ENCODE measurements at places on chromosomes 7 and 10.

DNA sequence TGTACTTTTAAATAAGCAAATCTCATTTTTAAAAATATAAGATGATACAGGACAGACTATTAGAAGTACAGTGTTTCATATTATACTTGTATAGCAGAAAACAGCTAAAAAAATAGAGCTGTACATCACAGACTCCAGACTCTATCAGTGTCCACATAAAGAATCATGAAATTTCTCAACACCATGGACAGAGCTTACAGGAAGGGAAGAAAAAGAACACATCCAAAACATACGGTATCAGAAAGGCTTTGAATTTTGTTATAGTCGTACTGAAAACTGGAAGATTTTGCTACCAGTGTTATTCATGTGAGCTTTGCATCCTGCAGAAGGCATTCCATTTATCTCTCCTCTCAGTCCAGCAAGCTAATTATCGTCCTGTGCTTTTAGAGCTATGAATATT lies 183.2 kb upstream of the PTPRZ1 start:
- DNase-seq = no peak

GRCh38 chr10:52313933-52314821 lies at the start of gene DKK1:
Gene DKK1, plus strand, starts transcription at chr10:52314281. Its CDS starts 154 bp downstream, at chr10:52314435.
- peak; percentile 29 for DNase-seq

DNA sequence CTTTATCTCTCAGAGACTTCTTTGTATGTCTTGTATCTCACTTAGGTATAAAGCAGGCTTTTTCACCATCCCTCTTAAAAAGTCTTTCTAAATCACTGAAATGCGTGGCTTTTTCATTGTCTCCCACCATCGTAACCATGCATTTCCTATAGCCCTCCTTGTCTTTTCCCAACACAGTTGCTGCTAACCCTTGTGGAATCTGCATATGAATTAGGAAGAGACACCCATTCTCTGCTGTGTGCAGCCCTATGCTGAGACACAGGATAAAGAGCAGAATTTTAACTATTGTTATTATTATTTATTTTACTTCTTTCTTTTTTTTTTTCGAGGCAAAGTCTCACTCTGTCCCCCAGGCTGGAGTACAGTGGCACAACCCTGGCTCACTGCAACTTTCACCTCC lies 804.3 kb upstream of the COBL start:
- DNase-seq = no peak

GRCh38 chr10:109892117-109892516 lies 31.2 kb downstream of the XPNPEP1 start:
- no peak for DNase-seq

- DNase-seq = no peak
Observed at GRCh38 chr7:106065575-106066500, 46.3 kb downstream of the SYPL1 start.

- DNase-seq = no peak
Observed at GRCh38 chr10:6305401-6306321, 102.9 kb downstream of the PFKFB3 start.

GRCh38 chr10:35384265-35384868 lies 48.1 kb downstream of the CCNY start:
- DNase-seq = no peak

- DNase-seq = no peak
Observed at GRCh38 chr10:67943917-67944316, 59.5 kb downstream of the SIRT1 start.

DNA sequence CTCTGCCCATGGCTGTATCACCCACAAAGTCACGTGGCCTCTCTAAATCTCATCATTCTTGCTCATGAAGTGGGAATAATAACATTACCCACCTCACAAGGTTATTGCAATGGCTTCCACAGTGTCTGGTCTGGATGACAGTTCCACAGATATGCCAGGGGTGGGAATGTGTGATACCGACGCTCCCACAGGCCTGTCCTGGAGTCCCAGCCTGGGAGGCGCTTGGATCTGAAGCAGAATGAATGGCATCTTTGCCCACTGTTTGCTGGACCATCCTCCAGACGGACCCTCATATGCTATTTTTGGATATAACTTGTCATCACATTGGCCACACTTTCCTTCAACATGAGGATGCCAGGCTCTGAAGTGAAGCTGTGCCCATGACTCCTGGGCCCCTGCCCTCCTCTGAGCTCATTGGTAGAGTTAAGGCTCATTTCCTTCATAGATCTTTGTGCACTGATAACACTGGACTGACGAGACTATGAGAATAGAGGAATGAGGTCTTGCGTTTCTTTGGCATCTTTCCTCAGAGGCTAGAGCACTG lies 279.8 kb upstream of the ZNF32 start:
- DNase-seq = no peak

DNA sequence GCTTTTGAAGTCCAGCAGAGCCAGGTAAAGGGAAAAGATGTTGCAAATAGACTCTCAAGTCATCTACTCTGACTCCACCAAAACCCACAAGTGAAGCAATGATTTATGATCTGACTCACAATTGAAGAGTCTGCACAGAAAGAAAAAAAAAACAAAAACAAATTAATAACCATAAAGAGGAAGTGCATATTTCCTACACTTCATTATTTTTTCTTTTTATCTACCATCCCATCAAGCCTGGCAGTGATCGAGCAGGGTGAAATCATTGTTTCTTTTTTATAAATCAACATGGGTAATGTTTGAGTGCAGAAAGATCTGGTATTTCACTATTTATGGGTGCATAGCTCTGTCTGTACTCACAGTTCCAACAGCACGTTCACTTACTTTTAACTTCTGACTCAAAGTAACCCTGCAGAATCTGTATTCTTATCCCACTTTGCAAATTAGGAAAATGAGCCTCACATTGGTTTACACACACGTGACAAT lies 829.0 kb downstream of the TNS3 start:
- DNase-seq = no peak

DNA sequence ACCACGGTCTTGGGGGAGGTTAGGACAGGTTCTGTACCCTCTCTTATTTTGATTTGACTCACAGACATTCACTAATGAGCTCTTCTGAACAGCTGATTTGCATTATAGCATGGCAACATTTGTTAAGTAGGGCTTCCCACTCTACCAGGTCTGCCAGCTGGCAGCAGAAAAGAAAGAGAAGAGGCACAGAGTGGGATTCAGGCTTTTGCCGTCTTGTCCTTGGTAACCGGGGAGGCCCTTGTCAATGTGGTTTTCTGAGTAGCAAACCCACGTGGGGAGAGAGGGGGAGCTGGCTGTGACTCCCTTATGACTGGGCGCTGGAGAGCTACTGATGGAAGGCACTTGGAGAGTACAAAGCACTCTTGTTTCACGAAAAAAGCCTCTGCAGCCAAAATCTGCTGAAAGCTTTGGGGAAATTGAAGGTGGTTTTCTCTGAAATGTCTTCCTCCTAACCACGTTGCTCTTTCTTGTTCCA lies 355.3 kb upstream of the GALNT17 start:
- DNase-seq = peak; percentile 6

DNA sequence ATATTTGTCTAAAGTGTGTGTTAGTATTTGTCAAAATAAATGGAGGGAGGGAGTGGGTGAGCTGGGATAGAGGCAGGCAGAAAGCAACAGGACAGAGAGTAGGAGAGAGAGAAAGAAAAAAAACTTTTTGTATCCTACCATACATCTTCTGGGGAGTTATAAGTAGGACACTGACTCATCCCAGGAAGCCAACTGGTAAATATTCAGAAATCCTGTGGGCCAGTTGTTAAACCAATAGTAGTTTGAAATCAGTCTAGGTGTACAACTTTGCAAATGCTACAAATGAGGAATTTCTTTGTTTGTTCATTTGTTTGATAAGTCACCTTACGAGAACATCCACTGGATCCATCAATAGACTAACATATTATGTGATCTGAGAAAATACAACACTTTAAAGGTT lies 980.9 kb downstream of the GATA3 start:
- DNase-seq = no peak

- no peak for DNase-seq
Observed at GRCh38 chr10:84613336-84614021, 285.1 kb downstream of the CCSER2 start.

GRCh38 chr10:112805701-112806100 lies 144.3 kb upstream of the TCF7L2 start:
- no peak for DNase-seq

DNA sequence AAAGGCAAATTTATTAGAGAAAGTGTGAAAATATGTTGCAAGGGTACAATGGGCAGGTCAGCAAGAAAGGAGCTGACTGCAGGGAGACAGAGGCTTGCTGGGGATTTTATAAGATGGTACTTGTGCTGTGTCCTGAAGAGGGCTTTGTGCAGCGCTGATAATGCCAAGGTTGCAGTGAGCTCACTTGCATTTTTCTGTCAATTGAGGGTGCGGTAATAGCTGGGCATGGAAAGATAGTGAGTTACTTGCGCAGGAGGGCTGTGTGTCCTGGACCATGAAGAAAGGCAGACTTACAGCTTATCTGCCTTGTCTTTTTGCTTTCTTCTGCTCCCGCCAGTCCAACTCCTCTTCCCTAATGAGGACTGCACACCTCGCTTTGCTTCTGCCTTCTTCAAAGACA lies 12.5 kb downstream of the CDC123 start:
- no peak for DNase-seq

- DNase-seq = peak; percentile 42
Observed at GRCh38 chr10:69065406-69066361, 22.2 kb upstream of the SRGN start.

GRCh38 chr10:99850021-99850766 lies 67.8 kb downstream of the ABCC2 start:
- DNase-seq = no peak

- DNase-seq = no peak
Observed at GRCh38 chr7:2139004-2139699, 93.6 kb downstream of the MAD1L1 start.

DNA sequence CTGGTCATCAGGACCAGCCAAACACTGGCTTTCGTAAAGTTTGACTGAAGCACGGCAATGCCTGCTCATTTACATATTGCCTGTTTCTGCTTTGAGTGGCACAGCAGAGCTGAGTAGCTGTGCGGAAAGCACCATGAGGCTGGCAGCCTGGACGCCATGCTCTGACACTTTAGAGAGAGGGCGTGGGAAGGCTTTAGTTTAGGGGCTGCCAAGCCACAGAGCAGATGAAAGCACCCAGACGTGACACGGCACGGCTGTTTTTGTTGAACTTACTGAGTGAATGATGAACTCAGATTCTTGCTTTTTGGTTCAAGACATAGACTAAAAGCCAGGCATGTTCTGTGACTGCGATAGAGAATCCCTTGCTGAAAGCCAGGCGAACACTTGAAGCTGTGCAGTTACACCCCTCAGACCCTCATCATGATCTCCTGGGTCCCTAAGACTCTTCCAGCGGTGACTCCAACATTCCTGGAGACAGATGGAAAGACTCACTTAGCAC lies 182.1 kb downstream of the ZMYND11 start:
- DNase-seq = peak; percentile 9

DNA sequence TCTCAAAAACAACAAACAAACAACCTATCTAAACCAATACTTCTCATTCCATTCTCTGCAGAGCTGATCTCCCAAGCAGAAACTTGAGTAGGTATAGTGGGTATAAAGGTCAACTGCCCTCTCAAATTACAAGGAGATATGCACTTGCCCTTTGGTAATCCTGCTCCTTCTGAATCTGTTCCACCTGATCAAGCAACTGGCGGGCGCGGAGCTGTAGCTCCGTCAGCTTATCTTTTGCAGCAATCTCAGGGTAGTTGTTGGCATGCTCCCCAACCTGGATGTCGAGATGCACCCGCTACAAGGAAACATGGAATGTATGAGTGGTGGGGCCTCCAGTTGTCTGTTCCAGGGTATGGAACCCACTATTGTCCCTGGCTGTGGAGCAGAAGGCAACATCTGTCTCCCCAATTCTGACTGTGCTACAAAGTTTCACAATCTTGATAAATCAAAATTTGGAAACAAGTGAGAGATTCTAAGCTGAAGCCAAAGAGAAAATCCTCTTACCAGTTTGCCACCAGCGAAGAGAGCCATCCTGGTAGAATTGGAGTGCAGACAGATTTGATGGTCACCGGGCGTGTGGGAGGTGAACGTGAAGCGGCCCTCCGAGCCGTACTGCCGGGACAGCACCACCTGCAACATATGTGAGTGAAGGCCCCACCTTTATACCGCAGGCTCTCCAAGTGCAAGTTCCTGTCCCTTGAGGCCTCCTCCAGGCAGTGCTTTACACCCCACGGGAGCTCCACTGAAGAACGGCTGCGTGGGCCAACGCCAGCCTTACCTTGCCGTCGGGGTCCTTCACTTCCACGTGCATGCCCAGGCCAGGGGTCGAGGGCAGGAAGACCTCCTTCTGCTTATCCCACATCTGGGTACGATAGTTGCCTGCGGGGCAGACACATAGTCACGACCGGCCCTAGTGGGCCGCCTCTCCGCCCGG lies 819 bp downstream of the TMED4 start:
- peak; percentile 59 for DNase-seq

Measured in stimulated activated CD4-positive, alpha-beta T cell treated with anti-CD3 and anti-CD28 coated beads, Interleukin-1b, Interleukin-23, amount 100 ng/mL, for 48 hours (primary cell).